Stimulated activated CD4-positive, alpha-beta T cell treated with anti-CD3 and anti-CD28 coated beads, Interleukin-4, amount 100 ng/mL, for 48 hours (primary cell): ENCODE measurements at places on chromosomes 2 and 18.

GRCh38 chr18:63787673-63788072 lies 12.5 kb downstream of the SERPINB7 start:
- DNase-seq = no peak

GRCh38 chr2:176115883-176116813 lies at the start of gene HOXD10:
Gene HOXD10 (plus strand): TSS chr2:176116778. CDS start chr2:176116834, 56 bp downstream.
- no peak for DNase-seq

DNA sequence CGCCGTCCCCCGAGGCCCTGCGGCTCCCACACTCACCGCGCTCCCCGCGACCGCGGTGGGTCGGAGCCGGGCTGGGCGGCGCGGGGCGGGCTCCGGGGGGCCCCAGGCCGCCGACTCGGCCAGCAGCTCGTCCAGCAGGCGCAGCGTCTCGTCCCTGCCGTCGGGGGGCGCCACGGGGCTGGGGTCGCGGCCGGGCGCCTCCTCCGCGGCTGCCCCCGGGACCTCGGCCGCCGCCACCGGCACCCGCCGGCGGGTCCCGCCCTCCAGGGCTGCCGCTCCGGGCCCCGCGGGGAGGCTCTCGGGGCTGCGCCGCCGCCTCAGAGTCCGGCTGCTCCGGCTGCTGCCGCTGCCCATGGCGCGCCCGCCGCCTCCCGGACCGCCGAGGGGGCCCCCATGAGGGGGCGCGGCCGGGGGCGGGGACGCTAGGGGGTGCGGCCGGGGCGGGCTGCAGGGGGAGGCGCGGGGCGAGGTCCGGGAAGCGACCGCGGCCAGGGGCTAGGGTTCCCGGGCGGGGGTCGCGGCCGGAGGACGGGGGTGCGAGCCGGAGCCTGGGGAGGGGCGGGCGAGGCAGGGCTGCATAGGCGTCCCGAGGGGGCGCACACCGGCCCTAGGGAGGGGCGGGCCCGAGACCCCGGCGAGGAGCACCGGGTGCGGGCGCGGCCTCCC lies at the start of gene CYS1:
CYS1 (minus strand) TSS at position 542 of the 666 bp plus-strand sequence; CDS start at position 354, 188 bp downstream.
- no peak for DNase-seq

GRCh38 chr2:119862127-119862889 lies 102.6 kb downstream of the PTPN4 start:
- DNase-seq = no peak

DNA sequence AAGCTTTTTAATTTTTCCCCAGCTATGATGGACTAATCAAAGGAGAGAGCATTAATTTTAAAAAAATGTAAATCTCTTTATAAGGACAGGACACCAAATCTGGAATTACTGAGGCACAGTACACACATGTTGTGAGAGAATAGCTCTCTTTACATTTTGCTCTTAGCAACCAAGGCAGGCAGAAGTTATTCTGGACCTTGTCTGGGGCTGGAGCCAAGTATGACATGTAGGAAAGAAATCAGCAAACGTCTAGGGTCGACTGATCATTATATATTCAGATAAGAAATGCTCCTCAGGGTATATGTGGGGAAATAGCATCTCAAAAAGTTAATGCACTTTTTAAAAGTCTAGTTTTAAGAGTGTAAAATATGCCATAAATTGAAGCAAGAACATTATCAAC lies 1330.0 kb upstream of the CELF4 start:
- DNase-seq = no peak

DNA sequence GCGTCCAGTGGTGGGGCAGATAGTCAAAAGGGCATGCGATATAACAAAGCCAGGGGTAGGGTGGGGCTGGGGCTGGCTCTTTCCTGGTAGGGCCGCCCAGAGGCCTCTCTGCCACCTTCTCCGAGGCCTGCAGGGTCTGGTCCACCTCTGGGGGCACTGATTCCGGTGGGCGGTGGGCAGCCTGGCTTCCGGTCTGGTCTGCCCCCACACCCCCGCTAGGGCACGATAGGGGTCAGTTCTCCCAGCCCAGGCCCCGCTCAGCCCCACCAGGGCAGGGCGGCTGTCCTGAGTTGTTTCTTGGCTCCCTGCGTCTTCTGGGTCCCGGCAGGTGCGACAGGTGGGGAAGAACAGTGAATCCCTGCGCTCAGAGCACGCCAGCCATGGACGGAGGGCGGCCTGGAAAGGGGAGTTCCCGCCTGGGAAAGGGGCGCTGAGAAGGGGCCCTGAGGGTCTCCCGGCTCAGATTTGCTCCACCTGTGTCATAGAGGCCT lies 707 bp upstream of the ERFE start:
- DNase-seq = no peak

DNA sequence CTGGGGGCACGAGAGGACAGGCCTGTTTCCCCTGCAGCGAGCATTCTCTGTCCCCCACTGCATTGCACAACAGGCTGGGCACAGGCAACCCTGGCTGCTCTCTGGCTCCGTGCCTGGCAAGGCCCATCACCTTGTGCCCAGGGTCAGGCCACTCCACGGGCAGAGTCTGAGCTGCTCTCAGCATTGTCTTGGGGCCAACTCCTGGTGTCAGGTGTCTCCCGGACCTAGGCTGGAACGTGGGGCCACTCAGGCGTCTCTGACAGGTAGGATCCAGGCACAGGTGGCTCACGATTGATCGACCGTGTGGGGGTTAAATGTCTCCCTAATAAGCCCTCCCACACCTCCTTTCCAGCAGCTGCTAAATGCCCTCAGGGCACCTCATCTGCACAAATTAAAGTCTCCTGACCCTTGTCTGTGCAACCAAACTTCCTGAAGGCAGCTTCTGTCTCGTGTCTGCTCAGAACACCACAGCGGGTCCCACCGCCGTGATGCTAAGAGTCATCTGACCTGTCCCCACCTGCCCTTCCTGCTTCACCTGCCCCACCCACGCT lies 66.6 kb upstream of the GPC1 start:
- no peak for DNase-seq

GRCh38 chr18:3827236-3827845 lies 377.4 kb downstream of the TGIF1 start:
- DNase-seq = no peak

DNA sequence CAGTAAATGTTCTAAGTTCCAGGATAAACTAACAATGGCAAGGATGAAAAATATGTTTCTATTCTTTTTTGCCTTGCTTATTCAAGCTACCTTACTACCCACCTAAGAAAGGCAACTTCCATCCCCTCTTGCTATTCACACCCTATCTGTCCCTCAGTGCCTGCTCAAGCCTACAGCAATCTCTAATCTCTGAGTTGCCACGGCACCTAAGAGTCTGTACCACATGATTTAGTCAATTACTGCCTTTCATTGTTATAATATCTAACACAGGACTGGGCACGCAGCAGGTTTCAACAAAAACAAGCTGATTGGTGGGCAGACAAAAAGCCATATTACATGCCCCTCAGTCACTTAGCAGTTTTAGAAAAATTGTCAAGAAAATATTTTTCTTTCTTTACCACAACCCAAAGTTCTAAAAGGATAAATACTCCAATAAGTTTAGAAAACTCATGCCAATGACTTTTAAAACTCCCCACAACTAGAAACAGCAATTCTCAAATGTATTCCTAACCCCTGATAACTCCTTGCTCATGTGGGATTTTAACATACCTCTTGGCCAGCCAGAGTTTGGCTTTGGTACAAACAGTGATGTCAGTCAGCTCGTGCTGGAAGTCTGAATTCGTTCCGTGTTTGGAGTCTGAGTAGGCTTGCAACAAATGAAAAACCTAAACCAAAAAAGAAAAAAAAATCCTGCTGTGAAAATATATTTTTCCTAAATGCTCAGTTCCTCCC lies 117.3 kb upstream of the ZFP36L2 start:
- no peak for DNase-seq

DNA sequence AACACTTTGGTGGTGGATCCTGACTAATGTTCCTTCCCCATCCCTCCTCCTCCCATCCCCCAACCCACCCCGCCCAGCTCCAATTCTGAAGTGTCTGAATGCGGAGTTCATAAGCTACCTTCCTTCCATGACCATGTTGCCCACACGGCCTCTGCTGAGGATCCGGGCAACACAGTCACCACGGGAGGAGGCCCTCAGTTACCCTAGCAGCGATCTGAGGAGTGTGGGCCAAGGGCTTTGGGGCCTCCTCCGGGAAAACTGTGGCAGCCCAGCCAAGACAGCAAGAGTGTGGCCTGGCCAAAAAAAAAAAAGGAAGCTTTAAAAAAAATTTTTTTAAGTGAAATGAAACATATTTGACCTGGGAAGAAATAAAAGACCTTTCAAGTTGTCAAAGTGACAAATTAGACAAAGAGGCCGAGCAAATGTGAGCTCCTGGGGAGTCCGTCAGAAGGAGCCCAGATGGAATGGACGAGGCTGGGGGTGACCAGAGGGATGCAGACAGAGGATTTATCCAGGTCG lies 169.0 kb upstream of the PKDCC start:
- no peak for DNase-seq

GRCh38 chr2:17148407-17149145 lies 369.7 kb downstream of the RAD51AP2 start:
- no peak for DNase-seq

DNA sequence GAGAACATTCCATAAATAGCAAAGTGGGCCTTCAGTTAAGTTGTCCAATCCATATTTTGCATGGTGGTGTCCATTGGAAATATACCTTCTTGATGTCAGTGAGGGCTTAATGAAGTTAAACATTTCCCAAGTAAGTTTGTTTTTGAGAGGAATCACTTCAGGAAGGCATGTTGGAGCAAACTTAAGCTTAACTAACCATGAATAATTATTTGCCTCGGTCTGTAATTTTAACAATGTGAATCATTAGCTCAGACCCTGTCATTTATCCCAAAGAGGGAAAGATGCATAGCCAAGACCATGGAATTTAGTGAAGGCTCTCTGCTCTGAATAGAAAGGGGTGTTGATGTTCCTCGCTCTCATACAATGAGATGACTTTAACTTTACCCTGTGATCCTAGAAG lies 47.4 kb downstream of the SPATS2L start:
- no peak for DNase-seq

GRCh38 chr2:20650393-20650876 lies 463 bp downstream of the HS1BP3 start:
- no peak for DNase-seq

GRCh38 chr2:48448274-48449061 lies 81.5 kb upstream of the STON1 start:
- DNase-seq = no peak
